NCI-H2081 (cell line): ENCODE measurements at places on chromosomes 2 and 18.

GRCh38 chr2:134842930-134843490 is 4.6 kb downstream of the ACMSD start:
- DNase-seq = no peak

GRCh38 chr2:47313141-47313691 is 89.7 kb upstream of the MSH2 start:
- DNase-seq = no peak

DNA sequence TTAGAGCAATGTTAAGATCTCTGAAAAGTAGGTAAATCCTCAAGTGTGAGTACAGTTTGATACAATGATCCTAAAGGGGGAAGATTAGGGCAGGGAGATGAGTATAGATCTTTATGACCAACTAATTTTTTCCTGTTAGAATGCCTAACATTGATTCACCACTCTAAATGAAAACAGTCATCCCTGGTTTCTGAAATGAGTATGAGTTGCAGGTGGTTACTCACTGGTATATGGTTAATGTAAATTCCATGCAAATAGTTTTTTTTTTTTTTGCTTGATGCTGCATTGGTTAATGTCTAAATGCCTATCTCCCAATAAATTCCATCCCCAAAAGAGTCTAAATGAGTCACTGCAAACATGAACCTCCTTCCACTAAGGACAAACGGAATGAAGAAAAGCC is 55.0 kb upstream of the SERPINB2 start:
- DNase-seq = no peak

GRCh38 chr2:199461711-199462346 is 4.1 kb upstream of the SATB2 start:
- DNase-seq = no peak

DNA sequence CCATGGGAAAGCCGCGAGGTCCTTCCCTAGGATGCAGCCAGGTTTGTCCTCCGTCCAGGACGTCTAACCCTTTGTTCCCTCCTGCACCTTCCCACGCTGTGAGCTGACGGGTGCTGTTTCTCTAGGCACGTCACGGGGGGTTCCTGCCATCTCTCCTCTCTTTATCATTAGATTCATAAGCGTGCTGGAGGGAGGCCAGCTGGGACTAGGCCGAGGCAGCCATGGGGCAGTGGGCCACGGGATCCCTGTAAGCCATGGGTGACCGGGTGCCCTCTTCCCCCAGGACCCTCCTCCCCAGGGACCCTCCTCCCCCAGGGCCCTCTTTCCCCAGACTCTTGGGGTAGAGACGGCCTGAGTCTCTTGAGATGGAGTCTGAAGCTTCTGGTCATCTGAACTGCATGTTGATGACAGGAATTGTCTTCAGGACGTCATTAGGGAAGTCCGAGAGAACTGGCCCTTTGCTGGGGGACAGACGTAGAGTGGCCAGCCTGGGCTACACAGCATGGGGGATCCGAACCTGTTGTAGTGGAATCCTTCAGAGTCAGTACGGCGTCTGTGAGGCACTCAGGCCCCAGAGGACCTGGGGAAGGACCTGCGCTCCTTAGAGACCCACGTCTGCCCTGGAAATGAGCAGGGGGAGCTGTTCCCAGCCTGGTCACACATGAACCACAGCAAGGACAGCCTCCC is 108.1 kb downstream of the TPO start:
- DNase-seq = no peak

GRCh38 chr2:8522687-8523086 is 159.2 kb upstream of the ID2 start:
- DNase-seq = no peak

DNA sequence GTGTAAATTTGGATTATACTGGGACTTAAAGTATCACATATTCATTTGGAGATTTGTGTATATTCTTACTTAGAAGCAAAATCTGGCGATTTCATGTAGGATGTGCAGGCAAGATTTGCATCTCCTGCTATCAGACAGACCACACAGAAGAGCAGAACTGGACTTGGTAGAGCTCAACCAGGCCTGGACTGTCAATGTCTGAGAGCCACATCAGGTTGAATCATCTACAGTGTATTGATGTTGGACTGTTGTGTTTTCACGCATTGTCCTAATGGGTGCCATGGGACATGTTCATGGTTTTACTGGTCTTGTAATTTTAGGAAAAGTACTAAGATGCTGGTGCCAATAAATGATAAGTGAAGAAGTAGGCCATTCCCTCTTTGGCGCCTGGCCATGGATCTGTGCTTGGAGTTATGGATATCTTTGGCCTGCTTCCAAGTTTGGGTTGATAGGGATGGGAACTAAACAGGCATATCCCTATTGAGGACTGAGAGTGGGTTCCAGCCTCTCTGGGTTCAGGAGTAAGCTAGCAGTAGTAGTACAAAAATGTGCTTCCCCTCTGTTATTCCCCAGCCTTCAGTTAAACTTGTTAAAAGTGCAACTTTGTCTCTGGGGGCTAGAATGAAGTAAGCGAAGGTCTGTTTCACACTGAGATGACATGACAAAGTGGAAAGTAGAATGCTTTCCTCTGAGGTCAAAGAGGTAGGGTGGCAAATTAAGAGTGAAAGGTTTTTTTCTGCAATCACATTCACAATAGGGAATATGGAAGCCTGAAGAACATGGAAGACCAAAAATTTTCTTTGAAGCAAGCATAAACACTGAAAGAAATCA is 49.2 kb upstream of the NEMP2 start:
- DNase-seq = no peak

- peak; percentile 83 for DNase-seq
These were observed 54.6 kb downstream of the TTC39C start for GRCh38 chr18:24068945-24069693.

GRCh38 chr18:62881509-62882016 is 166.2 kb downstream of the PHLPP1 start:
- peak; percentile 33 for DNase-seq

- DNase-seq = no peak
These were observed at the start of gene RFTN2 for GRCh38 chr2:197675246-197675645. RFTN2 (minus strand) TSS chr2:197675587; CDS start chr2:197675458, 129 bp downstream.

GRCh38 chr18:34875150-34875549 is 165.1 kb downstream of the DTNA start:
- no peak for DNase-seq

- no peak for DNase-seq
These were observed 44.8 kb downstream of the ASB18 start for GRCh38 chr2:236219411-236219810.

DNA sequence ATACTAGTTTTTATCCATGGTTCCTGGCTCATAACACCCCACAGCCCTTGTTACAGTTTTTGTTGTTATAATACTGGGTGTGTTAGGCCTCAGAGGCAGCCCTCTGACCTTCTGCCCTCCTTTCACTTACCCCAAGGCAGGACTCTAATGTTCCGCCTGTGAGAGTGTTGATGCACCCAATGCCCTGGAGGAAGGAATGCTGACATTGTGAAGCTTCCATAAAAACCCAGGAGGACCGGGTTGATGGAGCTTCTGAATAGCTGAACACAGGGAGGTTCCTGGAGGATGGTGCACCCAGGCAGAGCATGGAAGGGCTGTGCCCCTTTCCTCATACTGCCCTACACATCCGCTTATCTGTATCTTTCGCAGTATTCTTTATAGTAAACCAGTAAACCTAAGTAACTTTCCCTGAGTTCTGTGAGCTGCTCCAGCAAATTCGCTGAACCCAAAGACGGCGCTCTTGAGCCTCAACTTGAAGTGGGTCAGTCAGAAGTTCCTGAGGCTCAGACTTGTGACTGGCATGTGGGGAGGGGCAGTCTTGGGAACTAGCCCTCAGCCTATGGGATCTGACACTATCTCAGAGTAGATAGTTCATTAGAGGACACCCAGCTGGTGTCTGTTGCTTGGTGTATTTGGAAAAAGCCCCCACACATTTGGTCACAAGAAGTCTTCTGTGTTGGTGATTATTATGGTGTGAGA is 10.4 kb downstream of the STON1 start:
- DNase-seq = no peak

DNA sequence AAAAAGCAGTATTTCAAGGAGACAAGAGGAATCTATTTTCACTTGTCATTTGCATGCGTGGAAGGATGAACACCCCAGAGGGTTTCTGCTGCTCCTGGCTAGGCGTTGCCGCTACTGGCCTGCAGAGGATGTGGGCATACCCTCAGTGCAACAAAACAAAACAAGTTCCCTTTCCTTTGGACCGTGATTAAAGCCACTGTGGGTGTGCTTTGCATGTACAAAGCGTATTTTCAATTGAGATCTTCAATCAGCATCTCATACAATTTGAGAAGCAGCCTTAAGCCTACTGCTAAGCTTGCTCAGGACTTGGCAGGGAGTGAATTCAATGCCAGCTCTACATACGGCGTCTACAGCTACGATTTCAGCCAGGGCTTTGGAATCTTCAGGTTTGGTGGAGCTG is 298.4 kb downstream of the LPIN1 start:
- no peak for DNase-seq

- no peak for DNase-seq
These were observed 78.5 kb downstream of the RAB31 start for GRCh38 chr18:9786631-9787030.

- DNase-seq = no peak
These were observed 21.8 kb downstream of the CFAP210 start for GRCh38 chr2:169672406-169672805.

- no peak for DNase-seq
These were observed 436.9 kb downstream of the ZNF516 start for GRCh38 chr18:76058146-76058545.
